ENCODE measurements at places on chromosomes 6 and 20.

DNA sequence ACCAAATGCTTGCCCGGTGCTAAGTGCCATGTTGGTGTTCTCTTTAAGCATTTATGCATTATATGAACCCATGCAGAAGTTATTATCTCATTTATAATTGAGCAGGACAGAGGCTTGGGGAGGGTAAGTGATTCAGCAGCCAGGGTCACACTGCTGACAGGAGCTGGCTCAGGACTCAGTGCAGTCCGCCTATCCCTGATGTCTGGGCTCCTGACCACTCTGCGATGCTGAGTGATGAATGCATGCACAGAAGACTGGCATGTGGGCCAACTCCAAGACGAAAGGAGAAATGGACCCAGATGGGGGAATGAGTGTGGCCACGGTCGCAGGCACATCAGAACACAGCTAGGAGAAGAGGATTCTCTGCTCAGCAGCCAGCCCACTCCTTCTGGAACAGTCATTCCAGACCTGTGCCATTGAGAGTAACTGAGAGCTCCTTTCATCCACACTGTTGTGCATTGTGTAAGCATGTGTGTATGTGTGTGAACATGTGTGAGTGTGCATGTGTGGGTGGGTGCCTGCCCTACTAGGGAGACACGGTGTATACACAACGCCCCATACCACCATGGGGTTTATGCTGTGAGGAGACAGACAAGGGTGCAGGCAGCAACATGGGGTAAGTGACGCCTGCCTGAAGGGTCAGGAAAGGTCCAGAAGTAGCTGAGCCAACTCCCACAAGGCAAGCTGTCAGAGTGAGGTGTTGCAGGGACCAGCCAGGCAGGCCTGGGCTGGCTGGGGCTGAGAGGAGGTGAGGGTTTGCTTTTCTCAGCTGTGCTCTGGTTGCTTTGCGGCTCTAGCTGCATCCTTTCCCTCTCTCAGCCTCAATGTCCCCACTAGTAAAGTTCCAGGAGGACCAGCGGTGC lies 97.8 kb upstream of the PMEPA1 start:
- DNase-seq = no peak

DNA sequence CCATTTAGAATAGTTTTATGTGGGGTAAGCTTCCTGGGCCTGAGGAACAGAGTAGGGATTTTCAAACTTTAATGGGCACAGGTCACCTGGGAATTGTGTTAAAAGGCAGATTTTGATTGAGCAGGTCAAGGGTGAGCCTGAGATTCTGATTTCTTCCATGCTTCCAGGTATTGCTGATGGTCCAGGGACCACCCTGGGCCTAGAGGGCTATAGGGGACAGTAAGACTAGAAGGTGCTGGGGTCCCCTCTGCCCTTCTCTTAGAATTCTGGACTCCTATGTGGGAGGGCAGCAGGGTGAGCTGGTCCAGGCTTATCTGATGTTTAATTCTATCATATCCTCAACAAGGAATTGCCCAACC lies 2.6 kb downstream of the DDR1 start:
- no peak for DNase-seq

- DNase-seq = no peak
Measured at GRCh38 chr6:27327023-27327738, 15.1 kb upstream of the POM121L2 start.

DNA sequence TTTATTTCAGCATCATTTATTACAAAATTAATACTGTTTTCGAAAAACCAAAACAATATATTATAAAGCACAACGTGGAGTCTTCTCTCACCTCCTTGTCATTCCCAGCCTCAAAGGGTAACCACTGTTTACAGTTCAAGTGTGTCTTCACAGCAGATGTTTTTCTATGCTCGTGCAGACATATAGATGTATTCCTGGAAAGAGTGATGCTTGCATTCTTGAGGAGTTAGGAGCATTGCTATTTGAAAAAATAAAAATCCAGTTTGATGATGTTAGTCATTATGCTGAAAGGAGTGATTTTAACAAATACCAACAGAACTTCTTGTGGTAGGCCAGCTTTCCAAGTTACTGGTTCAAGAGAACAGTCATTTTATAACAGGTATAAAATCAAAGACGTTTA lies 234.9 kb downstream of the BCKDHB start:
- no peak for DNase-seq

DNA sequence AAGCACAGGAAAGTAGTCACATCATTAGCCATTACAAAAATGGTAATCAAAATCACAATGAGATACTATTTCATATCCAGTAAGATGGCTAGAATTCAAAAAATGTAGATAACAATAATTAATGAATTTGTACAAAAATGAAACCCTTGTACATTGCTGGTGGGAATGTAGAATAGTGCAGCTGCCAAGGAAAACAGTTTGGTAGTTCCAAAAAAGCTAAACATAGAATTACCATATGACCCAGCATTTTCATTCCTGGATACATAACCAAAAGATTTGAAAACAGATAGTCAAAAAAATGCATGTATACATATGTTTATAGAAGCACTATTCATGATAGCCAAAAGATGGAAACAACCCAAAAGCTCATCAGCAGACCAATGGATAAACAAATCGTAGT lies 251.1 kb upstream of the RAB32 start:
- DNase-seq = no peak

- no peak for DNase-seq
Measured at GRCh38 chr6:13229205-13230085, 98.9 kb downstream of the TBC1D7 start.

- no peak for DNase-seq
Measured at GRCh38 chr20:47262008-47262364, 94.5 kb downstream of the ZMYND8 start.

- no peak for DNase-seq
Measured at GRCh38 chr20:10322073-10323012, 103.7 kb downstream of the SNAP25 start.

DNA sequence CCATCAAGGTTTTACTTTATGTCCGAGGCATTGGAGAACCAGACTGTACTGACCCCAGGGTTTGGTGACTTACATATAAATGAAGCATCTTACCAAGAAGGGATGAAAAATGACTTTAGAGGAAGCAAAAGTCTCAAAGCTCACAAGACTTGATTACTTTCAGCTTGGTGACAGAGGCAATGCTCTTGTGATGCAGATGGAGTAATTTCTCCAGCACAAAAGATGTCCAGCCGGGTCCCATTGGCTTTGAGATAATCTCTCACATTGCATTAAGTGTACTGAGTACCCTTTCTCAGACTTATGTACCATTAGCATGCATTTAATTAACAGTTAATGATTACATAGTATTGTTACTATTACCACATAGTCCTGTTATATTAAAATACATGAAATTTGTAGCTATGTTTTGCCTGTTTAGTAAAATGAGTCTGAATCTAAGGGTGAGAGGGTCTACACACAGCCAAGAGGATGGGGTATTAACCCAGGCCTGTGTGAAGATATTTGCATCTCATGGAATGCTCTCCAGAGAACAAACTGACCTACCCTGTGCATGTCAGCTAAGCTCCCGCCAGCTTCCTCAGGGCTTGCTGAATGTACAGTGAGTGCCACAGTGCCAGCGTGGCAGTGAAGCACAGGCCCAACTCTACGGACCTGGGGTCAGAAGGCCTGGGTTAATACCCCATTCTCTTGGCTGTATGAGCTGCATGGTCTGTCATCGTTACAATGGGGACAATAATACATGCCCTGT lies 5.6 kb downstream of the HTR1E start:
- no peak for DNase-seq

DNA sequence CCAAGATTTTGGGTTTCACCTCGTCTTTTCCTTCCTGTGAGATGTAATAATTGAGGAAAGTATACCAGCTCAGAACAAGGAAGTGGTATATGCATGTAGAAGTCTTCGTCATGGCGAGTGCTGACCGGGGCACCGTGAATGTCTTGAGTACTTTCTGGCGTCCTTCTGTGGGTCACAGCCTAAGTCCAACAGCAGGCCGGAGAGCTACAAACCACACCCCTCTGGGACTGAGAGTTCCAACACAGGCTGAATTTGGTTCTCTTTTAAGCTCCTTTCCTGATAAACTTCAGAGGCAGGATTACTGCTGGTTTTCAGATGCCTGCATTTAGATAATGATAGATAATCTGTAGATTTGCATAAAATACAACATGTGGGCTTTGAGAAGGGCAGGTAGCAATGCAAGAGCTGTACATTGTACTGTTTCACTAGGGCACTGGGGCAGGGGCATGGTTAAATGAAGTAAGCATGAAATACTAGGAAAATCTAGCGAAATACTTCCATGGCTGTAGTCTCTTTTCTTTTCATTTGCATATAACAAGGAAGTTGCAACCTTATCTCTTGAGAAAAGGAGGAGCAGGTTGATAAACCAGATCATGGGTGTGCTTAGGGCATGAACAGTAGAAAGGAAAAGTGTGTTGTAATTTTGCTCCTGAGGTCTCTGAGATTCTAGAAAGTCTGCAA lies at the start of gene ADTRP:
Gene ADTRP (minus strand): TSS at position 156 of the 681 bp plus-strand sequence. CDS start 44 bp downstream, at position 112.
- no peak for DNase-seq

GRCh38 chr6:34248198-34248726 lies 544 bp downstream of the SMIM29 start:
- no peak for DNase-seq

- DNase-seq = no peak
Measured at GRCh38 chr6:122063761-122064160, 335.7 kb upstream of the HSF2 start.

GRCh38 chr20:33995053-33995831 lies 1.5 kb downstream of the RALY start:
- DNase-seq = no peak

GRCh38 chr6:157991067-157991432 lies 9.4 kb downstream of the SYNJ2 start:
- no peak for DNase-seq

- DNase-seq = no peak
Measured at GRCh38 chr6:88679841-88680240, 283.6 kb downstream of the RNGTT start.
